Stimulated activated CD4-positive, alpha-beta T cell treated with anti-CD3 and anti-CD28 coated beads, Interleukin-2, amount 100 ng/mL, for 4 hours (primary cell): ENCODE measurements at places on chromosomes 7 and 10.

GRCh38 chr10:15515202-15515601 is 144.1 kb upstream of the FAM171A1 start:
- no peak for DNase-seq

- no peak for DNase-seq
Measured at GRCh38 chr7:130148561-130148960, 56.6 kb downstream of the TMEM209 start.

DNA sequence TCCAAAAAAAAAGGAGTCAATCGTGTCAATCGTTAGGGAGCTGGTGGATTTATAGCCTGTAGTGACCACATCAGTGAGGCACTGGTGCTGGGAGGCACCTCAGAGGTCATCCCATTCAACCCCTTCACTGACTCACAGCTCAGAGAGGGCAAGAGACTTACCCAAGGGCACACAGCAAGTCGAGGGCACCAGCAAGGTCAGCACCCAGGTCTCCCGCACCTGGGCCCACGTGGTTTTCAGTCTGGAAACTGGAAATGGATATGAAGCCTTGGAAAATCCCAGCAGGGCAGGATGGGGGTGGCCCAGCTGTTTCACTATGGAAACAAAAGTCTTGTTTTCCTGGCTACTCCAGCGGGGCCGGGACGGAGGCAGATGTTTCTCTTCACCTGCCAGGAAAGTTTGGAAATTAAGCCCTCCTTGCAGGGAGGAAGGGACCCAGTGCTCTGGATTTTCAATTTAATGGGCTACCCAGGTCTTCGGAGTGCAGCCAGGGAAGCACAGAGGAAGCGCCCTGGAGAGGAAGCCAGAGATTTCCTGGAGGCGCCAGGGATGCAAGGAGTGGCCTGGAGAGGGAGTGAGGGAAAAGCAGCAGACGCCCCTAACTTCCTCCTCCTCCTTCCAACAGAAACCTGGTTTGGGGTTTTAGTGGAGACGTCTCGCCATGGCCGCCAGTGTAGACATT is 157.2 kb upstream of the TNRC18 start:
- DNase-seq = no peak

GRCh38 chr7:82019551-82020475 is 250.0 kb upstream of the HGF start:
- no peak for DNase-seq

- no peak for DNase-seq
Measured at GRCh38 chr7:157675427-157675927, 338.7 kb downstream of the DNAJB6 start.

DNA sequence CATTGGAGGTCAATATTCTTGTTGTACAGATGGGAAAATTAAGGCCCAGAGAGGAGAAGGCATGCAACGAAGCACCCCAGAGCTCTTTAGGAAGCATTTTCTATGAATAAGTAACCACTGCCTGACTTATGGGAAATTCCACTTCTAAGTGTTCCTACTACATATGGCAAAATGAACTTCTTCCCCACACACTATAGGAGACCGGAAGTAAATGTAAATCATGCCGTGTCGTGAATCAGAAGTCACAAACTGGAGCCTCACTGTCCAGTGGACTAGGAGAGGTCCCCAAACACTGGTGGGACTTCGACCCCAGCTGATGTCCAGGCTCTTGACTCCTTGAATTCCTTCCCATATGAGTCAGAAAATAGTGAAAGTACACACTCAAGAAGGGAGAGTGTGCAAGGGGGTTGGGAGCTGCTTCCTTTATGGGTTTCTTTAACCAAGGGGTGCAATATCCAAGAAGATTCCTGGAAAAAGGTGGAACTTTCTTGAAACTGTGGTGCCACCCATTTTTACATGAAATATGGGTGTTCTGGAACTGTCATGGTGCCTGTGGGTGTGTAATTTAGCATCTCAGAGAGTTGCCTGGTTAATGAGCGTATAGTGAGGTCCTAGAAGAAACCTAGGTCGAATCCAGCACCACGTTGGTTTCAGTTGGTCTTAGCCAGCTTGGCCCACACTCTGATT is 6.7 kb downstream of the RASSF4 start:
- DNase-seq = no peak

DNA sequence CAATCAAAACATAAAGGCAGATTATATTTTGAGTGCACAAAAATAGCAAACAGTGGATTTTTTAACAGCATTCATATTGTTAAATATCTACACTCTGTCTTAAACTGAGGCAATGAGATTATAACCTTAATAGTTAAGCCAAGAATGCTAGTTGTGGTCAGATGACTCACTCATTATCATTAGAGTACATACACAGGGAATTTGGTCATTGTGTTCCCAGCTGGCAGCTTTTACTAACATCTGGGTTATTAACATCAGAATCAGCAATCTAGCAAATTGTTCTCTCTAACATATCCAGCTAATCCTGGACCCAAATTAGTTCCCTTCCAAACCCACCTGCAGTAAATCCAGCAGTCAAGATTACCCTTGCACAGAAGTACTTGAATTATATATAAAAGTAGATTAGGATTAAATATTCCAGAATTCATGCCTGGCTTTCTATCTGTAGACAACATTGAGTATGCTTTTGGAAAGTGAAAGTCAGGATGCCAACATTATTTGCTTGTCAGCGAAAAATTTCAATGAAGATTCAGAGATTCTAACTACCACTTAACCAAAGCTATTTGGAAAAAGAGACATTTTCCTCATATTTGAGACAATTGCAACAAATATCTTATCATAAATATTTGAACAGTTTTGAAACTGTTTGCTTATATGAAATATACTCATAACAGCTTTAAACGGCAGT is 1035.6 kb upstream of the PHF14 start:
- no peak for DNase-seq

- no peak for DNase-seq
Measured at GRCh38 chr10:104329735-104330134, 8.5 kb downstream of the ITPRIP start.

GRCh38 chr10:71648933-71649320 is 70.7 kb downstream of the C10orf105 start:
- DNase-seq = no peak

DNA sequence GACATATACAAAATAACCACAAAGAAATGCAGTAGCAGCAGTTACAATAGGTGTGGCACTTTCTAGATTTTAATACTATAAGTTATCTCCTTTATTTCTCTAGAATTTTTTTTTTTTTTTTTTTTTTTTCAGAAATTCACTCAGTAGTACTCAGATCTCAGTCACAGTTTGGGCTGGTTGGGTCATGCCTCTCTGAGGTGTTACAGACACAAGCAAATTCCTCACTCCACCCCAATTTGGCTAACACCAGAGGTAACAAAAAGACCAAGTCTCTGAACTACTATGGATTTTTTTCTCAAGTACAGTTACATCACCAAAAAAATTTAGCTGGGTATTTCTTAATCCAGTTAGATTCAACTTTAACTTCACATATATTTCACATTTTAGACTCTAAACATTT is 985.1 kb upstream of the LRRN3 start:
- DNase-seq = no peak

GRCh38 chr10:51743146-51743545 is 43.8 kb upstream of the CSTF2T start:
- no peak for DNase-seq

DNA sequence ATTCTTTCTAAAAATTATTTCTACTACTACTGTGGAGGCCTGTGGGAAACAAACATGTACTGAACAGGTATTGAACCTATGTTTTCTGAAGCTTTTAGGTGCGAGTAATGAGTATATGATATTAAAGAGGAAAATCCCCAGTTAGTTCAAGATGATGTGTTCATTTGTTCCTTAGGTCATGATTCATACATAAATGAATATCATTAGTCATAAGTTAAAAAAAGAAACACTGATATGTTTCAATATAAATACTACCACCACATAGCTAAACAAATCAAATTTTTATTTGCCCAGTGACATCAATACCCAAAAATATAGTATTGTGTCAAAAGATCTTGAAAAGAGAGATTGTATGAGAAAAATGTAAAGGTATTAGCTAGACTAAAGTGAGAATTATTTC is 210.7 kb upstream of the GNAI1 start:
- no peak for DNase-seq

DNA sequence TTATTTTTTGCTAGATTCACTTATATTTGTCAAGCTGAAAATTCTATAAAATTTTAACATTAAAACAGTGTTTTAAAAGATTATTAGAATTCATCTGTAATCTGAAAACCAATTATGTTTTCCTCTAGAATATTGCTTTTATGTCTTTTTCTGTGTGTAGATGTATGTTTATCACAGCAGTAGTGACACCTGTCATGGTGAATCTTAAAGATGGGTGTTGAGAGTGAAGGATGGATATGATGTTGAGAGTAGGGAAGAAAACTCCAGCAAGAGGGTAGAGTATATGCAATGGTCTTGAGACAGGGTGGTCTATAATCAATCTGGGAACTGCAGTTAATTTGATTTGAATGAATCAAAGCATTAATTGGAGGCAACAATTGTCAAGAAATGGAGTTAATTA is 336.9 kb upstream of the CDC14C start:
- DNase-seq = no peak

DNA sequence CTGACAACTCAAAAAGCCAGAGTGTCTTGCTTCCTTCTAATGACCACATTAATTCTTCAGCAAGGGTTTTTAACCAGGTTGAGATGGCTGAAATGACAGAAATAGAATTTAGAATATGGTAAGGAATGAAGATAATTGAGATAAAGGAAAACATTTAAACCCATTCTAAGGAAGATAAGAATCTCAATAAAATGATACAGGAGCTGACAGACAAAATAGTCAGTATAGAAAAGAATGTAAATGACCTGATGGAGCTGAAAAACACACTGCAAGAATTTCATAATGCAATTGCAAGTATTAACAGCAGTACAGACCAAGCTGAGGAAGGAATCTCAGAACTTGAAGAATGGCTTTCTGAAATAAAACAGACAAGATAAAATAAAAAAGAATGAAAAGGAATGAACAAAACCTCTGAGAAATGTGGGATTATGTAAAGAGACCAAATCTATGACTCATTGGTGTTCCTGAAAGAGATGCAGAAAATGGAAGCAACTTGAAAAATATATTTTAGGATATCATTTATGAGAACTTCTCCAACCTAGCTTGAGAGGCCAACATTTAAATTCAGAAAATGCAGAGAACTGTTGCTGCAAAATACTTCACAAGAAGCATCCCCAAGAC is 87.1 kb downstream of the SAMD9 start:
- no peak for DNase-seq

DNA sequence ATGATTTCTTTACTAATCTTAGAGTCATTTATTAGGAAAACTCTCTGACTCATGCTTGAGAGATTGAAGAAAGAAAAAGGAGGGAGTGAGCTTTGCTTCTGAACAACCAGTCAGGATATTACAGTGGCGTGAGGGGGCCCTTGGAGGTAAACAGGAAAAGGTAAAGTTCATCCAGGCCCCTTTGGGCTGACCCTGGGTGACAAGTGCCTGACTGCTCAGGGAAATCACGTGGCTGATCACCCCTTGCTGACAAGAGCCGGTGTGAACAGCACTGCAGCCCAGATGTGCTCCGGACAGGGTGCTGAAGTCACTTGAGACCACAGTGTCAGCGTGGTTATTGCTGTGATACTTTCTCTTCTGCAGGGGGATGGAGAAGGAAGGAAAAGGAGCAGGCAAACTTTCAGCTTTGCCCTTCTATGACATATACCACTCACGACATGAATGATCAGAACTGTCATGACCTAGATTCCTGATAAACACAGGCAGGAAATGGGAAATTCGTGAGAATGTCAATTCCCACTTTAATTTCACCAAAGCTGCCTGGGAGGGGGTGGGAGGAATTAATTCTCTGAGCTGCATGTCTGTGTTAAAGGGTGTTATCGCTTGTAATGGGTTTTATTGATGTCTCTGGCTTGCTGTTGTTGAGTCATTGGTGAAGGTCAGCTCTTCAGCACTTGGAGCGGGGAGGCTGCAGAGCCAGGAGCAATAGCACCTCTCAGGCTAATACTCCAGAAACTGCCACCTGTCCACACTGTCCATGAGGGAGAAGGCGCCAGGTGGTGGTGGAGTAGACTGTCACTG is 139.8 kb upstream of the AOAH start:
- DNase-seq = no peak

- no peak for DNase-seq
Measured at GRCh38 chr10:111967547-111967946, 216.0 kb downstream of the GPAM start.

DNA sequence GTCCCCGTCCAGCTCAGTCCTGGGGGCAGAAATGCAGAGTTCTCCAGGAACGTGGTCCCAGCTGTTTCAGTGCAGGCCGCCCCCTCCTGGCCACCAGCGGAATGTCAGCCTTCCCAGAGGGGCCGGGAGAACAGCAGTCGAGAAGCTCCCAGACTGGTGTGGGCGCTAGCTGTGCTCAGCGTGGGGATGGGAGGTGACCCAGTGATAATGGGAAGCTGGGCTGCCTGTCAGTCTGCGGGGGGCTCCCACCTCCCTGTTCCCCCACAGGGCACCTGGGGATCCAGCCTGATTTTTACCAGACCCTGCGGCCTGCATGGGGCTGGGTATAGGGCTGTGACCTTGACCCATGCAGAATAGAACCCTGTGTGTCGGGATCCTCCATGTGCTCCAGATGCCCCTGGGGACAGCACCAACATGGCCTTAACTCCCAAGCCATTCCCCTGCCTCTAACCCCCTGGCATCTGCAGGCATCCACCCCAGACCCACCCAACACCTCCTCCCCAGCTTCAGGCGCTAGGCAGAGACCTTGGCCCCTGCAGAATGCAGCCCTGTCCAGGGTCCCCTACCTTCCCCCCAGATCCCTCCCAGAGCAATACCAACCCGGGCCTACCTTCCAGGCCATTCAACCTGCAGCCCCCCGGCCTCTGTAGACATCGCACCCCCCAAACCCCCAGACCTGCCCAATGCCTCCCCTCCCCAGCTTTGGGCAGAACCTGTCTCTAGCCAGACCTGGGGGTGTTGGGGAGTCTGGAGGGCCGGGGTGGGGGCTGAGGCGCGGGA is 880 bp upstream of the ELN start:
- DNase-seq = peak; percentile 32

DNA sequence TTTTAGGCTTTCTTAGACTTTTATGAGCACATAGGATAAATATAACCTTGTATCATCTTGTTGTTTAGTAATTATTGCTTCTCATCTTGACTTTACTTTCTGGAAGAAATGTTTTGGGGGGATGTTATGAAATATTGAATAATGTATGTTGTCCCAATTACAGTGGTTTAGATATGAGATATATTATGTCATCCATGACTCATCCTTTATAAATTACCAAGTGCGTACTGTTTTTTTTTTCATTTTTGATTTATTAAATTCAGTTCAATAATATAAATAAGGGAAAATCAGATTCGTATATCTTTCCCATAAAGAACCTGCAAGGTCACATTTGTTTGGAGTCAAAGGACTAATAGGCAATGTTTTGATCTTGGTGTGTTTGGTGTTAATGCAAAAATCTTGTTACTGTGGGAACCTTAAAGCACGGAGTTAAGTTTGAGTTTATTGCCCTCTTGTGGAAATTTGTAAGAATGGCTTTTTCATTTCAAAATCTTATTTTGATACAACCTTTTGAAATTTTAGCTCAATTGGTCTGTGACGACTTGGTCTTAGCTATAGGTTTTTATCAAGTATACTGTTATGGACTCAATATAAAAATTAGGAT is 108.6 kb downstream of the SRI start:
- no peak for DNase-seq

GRCh38 chr7:99504281-99504602 is 220 bp upstream of the ZKSCAN5 start:
- DNase-seq = no peak

GRCh38 chr10:86535132-86535882 is 13.7 kb upstream of the WAPL start:
- DNase-seq = no peak
